ENCODE measurements at places on chromosomes 2 and 18. TPM values are rescaled to one million over a fixed set of nuclear protein-coding genes. Genes with fewer than 3 reads are reported as not detected.

Gene IL1B
- not detected for total RNA-seq

Gene CRYBA2
- not detected for total RNA-seq

Gene LBH
- 135 TPM for total RNA-seq

Gene GEN1
- total RNA-seq, result 25.0 TPM

Gene MRPL33
- 33.4 TPM for total RNA-seq

Gene GALNT3
- total RNA-seq, result 15.4 TPM

Gene SERPINB10
- not detected for total RNA-seq
